ENCODE measurements at places on chromosomes 5 and 9. TPM values are rescaled to one million over a fixed set of nuclear protein-coding genes. Genes with fewer than 3 reads are reported as not detected.

GRCh38 chr9:86315078-86315477 is 32.7 kb upstream of the ISCA1 start:
- no peak for DNase-seq

DNA sequence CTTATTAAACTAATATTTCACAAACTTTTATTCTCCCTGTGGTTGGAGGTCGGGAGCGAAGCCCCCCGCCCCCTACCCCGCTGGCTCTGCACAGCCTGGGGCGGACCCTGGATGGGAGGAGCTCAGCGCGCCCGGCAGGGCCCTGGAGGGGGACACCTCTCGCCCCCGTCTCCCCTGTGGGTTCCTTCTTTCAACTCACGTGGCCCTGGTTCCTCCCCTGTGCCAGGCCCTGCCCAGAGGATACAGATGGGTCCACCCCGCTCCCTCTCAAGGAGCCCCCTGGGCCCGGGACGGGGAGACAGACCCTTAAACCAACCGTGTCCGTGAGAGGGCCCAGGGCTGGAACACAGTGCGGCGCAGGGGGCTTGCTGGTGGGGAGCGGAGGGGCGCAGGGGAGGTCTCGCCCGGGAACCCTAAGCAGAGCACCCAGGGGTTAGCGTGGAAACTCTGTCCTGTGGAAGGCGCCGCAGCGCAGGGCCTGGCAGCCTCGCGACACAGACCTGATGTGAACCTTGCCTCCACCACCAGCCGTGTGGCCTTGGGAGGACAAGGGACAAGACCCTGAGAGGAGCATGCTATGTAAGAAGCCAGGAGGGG is 103.7 kb upstream of the MVB12B start:
- no peak for DNase-seq

PRRT1B gene
- 3.9 TPM for total RNA-seq

GRCh38 chr5:116492016-116492623 is 82.5 kb downstream of the SEMA6A start:
- DNase-seq: no peak

GFI1B gene
- 0.52 TPM for total RNA-seq

DNA sequence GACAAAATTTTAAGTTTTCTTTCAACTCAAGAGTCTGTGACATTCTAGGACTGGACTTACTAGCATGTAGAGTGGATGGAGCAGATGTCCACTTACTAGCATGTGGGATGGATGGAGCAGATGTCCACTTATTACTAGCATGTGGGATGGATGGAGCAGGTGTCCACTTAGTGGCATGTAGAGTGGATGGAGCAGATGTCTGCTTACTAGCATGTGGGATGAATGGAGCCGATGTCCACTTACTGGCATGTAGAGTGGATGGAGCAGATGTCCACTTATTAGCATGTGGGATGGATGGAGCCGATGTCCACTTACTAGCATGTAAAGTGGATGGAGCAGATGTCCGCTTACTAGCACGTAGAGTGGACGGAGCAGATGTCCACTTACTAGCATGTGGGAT is 2.4 kb downstream of the SLC36A1 start:
- no peak for DNase-seq

STK32A gene
- 10.2 TPM for total RNA-seq

TEX48 gene
- not detected for total RNA-seq

- no peak for DNase-seq
Measured at GRCh38 chr9:124137009-124137943, 120.5 kb upstream of the NEK6 start.

HRH2 gene
- total RNA-seq: 8.2 TPM

DNA sequence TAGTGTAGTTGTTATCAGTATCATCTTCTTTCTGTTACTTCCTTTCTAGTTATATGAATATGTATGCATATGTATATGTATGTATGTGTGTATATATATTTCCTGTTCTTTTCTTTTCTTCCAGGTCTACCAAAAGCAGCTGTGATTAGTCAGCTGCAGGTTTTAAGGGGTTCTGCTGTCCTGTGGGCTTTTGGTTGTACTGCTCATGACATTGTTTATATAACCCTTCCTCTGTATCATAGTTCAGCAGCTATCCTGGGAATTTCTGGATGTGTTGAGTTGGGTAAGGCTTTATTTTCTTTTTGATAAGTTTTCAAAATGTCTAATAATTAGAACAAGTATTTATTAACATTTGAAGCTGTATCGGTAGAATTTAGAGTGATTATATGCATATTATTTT is 23.2 kb downstream of the SLC27A6 start:
- DNase-seq: no peak

- DNase-seq: no peak
Measured at GRCh38 chr9:114027159-114027862, 50.8 kb downstream of the AMBP start.

ADRB2 gene
- total RNA-seq: 28.0 TPM

GRCh38 chr9:129714511-129715061 is 38.3 kb downstream of the PTGES start:
- no peak for DNase-seq

DNA sequence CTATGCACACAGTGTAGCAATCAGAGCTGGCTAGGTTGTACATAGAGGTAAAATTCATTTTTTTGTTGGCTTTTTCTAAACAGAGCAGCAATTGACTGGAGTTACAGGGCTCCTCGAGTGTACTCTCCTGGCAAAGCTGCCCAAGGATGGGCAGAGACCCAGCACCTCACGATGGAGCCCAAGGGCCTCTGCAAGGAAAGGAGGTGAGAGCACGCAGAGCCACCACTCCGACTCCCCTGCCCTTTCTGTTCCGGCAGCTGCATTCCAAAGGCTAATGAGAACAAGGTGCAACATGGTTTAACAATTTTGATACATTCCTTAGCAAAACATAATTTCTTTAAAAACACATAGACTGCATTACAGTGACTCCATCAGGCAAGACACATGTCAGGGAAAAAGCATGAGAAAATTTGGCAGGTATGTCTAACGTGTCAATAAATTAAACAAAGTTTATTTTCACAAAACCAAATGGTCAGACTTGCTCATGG is 47.5 kb downstream of the SAXO1 start:
- DNase-seq: peak; percentile 68

GRCh38 chr5:99651298-99651697 is 722.5 kb upstream of the CHD1 start:
- no peak for DNase-seq

ZFP2 gene
- 2.1 TPM for total RNA-seq

N4BP3 gene
- 5.2 TPM for total RNA-seq

QRFP gene
- total RNA-seq: not detected

LIFR gene
- total RNA-seq: 151 TPM

SPINK6 gene
- not detected for total RNA-seq

- DNase-seq: no peak
Measured at GRCh38 chr9:117835798-117836197, 131.6 kb downstream of the TLR4 start.

DNA sequence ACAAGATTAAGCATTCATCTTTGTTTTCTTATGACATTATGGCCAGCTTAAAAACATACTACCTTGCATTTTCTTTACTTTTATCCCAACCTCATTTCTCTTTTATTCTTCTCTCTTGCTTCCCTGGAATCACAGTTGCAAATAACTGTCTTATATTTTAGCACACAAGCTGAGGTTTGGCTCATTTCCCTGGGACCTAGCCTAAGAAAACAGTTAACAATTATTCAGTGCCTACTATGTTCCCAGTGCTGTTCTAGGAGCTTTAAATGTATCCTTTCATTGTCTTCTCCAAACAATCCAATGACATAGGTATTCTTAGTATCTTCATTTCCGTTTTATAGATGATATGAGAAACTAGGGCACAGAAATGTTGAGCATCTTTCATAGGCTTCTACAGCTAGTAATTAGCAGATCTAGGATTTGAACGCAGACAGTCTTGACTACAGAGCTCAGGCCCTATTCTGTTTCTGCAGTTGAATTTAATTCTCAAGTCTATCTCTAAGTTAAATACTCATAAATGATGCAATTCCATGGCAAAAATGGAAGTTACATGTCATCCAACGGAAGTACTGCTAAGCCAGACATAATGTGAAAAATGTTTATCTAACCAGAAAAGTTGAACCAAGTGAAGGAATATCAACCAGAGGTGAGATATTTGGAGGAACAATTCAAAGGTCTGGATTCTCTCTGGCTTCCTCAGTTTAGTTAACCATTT is 52.3 kb upstream of the MTAP start:
- DNase-seq: no peak

- peak; percentile 56 for DNase-seq
Measured at GRCh38 chr9:72997387-72997995, 44.6 kb upstream of the ALDH1A1 start.

DNA sequence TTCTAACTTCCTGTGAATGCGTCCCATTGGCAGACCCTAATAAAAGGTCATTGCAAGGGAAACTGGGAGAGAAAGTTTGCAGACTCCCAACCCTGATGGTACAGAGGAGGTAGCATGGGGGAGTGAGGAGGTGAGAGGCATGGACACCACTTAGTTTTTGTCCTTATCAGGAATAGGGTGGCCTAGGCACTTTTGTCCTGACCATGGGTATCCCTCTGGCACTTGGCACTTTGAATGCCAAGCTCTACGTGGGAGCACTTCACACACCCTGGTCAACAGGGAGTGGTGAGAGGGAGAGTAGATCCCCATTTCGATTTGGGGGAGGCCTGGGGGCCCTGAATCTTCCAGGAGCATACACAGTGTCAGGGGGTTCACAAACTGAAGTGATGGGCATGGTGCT is 75.6 kb upstream of the SH3PXD2B start:
- DNase-seq: peak; percentile 12

ENTPD8 gene
- not detected for total RNA-seq

TAF11L2 gene
- not detected for total RNA-seq

- DNase-seq: no peak
Measured at GRCh38 chr5:41843456-41844370, 26.5 kb downstream of the OXCT1 start.

NOXA1 gene
- 6.5 TPM for total RNA-seq

ACOT12 gene
- total RNA-seq: not detected
